ENCODE measurements at places on chromosomes 1 and 21.

GRCh38 chr21:45512626-45513002, 29.6 kb downstream of the SLC19A1 start:
- DNase-seq, result no peak

DNA sequence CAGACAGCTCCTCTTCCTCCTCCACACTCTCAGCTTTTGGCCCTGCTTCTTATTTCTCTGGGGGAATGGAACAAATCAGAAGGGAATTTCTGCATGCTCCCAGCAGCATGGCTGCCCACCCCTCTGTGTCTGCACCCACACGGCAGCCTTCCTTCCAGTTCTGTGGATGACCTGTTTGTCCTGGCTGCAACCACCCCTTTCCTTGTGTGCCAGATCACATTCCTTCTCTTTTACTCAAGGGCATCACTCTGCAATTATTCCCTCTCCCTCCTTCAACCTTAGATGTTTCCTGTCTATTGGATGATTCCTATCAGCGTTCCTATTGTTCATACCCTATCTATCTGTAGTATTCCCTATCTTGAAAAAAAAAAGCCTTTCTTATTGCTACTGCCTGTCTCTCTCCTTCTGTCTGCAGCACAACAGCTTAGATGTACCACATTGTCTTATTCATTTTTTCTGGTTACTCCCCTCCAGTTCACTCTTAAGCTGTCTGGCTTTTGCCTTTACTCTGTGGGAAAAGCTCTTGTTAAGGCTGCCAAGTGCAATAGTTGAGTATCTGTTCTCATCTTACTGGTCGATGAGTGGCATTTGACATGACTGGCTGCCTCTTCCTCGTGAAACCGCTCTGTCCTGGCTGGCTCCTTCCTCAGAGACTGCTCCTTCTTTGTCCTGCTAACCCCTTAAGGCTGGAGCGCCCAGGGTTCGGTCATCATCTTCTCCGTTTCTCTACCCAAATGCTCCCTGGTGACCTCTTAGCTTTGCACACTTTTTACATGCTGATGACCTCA, 351.1 kb downstream of the CAMTA1 start:
- DNase-seq, result no peak

- DNase-seq, result no peak
Observed at GRCh38 chr1:228362884-228363450, 43.7 kb downstream of the TRIM11 start.

- no peak for DNase-seq
Observed at GRCh38 chr1:231274119-231274825, 33.3 kb downstream of the GNPAT start.

DNA sequence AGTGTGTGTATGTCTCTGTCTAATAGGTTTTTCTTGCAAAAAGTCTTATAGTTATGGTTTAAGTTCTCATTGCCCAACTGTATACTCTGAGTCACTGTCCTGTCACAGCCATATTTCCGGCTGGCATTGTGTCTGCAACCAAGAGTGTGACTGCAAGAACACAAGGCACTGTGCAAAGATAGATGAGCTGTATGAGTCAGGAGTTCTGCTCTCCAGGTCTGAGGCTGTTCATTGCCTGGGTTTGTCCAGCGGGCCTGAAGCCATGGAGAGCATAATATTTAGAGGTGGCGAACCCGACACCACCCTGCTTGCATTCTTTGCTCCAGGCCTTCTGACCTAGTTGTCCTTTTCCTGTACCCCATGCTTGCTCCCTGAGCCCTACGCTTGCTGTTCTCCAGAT, 50.9 kb upstream of the CNIH3 start:
- DNase-seq, result no peak

GRCh38 chr1:93817819-93818569, 61.0 kb downstream of the DNTTIP2 start:
- no peak for DNase-seq
